ENCODE measurements at places on chromosomes 1 and 21.

DNA sequence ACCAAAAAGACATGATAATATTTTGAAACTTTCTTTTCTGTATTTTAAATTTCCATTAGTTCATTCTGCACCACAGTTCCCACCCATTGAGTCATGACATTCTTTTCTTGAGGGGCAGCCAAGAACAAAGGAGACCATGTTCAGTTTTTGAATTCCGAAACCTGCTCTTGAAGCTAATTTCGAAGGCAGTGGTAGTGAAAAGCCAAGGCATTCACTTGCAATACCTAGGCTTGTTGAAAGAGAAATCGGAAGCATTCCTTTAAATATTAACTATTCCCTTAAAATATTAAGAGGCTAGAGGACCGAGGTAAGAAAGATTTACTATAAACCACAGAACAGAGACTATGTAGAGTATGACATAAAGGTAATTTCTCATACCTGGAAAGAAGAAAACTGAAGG lies 256.3 kb downstream of the ADGRL2 start:
- DNase-seq, result no peak

DNA sequence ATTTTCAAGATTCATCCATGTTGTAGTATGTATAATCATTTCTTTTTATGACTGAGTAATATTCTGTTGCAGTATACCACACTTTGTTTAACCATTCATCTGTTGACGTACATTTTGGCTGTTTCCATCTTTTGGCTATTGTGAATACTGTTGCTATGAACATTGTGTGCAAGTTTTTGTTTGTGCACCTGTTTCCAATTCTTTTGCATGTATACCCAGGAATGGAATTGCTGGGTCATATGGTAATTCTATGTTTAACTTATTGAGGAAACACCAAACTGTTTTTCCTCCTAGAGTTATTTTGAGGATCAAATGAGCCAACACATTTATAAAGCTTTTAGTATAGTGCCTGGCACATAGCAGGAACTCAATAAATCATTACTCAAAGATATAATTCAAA lies 49.2 kb upstream of the MAN1A2 start:
- DNase-seq, result no peak

DNA sequence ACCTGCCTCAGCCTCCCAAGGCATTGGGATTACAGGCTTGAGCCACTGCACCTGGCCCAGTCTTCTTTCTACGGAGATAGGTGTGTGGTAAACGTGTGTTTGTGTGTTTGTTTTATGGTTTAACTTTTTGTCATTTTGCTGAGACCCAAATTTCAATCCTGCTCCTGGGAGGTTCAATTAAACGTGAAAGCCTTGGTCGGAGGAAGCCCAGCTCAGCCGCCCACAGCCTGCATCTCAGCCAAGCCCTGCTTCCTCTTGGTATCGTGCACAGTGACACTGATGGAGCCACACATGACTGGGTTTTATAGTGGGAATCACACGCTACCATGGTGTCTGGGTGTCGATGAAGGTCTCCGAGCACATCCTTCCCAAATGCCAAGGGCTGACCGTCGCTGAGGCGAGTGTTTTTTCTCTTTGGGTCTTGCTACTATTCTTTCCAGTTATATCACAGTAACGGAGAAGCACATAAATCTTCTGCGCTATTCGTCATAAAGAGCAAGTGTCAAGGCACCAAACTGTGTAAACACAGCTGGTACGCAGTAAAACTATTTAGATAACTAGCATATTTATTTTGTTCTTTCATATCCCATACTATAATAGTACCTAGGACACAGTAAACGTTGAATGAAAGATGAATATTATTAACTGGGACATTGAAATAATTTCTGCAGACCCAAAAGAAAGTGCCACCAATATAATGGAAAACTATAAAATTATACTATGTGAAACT lies 39.3 kb downstream of the HLCS start:
- DNase-seq, result no peak

DNA sequence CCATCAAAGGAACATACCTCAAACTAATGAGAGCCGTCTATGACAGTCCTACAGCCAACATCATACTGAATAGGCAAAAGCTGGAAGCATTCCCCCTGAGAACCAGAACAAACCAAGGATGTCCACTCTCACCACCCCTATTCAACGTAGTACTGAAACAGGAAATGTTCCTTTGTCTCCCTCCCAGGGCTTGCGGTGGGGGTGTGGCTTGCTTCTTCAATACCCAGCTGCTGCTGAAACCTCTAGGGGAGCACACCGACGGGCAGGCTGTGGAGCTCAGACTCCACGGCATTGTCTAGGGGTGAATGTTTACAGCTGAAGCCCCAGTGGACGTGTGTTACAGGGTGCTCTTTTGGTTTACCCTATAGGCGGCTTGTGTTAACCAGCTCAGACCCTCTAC lies 30.5 kb upstream of the B3GALT2 start:
- DNase-seq, result peak; percentile 59

- DNase-seq, result peak; percentile 83
These were observed 17.2 kb downstream of the SYT2 start for GRCh38 chr1:202692959-202693555.

- DNase-seq, result no peak
These were observed 200.6 kb downstream of the CRB1 start for GRCh38 chr1:197468543-197469175.

- DNase-seq, result no peak
These were observed 501.7 kb downstream of the NEGR1 start for GRCh38 chr1:71780681-71781080.

DNA sequence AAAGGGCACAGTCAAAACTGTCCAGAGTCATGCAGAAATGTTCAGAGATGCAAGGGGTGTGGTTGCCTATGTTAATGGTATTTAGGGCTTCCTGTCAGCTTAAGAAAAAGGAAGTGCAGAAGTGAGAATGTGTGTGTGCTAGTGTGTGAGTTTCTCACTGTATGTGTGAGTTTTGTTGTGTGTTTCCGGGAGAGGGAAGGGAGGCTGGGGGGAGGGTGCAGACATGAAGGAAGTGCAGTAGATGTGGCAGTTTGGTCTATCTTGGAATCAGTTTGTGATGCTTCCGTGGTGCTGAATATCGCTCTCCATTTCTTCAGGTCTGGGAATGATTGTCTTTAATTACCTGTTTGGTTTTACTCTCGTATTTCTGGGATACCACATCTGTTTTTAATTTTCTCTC lies 16.5 kb upstream of the ATP6V1G3 start:
- DNase-seq, result no peak

DNA sequence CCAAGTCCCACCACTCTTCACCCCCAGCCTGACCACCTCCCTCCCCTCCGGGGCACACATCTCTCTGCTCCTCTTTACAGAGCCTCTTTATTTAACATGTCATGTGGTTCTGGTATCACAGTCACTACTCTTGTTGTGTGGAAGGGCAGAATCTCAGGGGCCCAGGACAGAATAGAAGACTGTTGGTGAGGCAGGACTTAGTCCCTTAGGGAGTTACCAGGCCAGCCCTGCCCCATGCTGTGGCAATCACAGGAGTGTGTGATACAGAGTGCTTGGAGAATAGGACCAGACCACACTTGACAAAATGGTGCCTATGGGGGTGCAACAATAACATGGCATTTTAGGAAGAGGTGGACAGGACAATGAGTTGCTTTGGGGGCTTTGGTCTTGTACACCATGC lies 43.0 kb upstream of the CRNN start:
- no peak for DNase-seq

DNA sequence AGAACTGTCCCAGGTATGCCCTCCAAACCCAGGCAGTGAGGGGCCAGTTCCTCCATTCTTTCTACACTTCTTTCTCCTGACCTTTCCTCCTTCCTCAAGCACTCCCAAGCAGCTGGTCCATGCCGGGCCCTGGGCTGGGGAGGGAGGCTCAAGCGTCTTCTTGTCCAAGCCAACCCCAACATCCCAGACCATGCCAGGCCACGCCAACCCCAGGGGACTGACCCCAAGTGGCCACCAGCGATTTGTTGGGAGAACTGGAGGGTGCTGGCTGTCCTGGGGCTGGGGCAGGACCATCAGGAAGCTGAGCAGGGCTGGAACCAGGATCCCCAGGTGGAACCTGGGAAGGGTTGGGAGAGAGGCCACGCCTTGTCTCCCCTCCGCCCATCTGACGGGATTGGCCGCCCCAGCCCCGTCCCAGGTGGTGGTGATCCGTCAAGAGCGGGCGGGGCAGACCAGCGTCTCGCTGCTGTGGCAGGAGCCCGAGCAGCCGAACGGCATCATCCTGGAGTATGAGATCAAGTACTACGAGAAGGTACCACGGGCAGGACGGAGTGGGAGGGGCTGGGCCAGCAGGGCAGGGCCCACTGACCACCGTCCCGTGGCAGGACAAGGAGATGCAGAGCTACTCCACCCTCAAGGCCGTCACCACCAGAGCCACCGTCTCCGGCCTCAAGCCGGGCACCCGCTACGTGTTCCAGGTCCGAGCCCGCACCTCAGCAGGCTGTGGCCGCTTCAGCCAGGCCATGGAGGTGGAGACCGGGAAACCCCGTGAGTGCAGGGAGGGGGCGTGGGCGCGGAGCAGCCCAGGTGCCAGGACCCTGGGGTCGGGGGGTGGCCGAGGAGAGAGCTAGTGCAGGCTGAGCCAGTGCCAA lies 29.9 kb downstream of the EPHA8 start:
- DNase-seq, result no peak

DNA sequence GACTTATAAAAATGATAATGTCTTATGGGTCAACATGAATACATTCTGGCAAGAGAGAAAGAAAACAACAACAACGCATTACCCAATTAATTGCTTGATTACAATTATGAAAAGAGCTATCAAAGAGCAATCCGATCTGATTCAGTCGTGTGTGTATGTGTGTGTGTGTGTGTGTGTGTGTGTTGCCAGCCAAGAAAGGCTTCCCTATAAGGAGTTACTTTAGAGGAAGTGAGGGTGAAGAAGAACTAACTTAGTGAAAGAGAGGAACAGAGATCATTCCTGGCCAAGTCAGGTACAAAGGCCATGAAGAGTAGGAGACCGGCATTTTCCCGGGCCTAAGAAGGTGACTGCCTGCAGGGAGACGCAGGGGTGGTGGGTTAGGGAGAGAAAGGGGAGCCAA lies 9.4 kb downstream of the TMEM35B start:
- DNase-seq, result no peak

- peak; percentile 83 for DNase-seq
These were observed 43.3 kb downstream of the PTPRC start for GRCh38 chr1:198681831-198682759.

- DNase-seq, result no peak
These were observed 1373.7 kb downstream of the BRINP3 start for GRCh38 chr1:189103956-189104355.

DNA sequence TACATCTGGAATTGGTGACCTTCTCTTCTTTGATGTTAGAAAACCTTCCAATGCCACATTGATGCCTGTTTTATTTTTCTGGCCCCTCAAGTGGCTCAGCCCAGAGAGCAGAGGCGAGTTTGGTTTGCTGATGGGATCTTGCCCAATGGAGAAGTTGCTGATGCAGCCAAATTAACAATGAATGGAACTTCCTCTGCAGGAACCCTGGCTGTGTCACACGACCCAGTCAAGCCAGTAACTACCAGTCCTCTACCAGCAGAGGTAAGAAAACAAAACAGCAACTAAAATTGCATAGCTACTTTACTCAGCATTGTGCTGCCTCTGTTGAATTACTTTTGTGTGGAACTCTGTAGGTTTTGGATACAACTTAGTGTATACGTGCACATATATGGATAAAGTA lies 97.6 kb downstream of the CC2D1B start:
- DNase-seq, result peak; percentile 63

GRCh38 chr1:42263019-42263418 lies 72.0 kb downstream of the FOXJ3 start:
- DNase-seq, result no peak

GRCh38 chr1:97820470-97821188 lies 100.2 kb downstream of the DPYD start:
- no peak for DNase-seq

GRCh38 chr1:246447501-246447900 lies 59.6 kb downstream of the SMYD3 start:
- no peak for DNase-seq

DNA sequence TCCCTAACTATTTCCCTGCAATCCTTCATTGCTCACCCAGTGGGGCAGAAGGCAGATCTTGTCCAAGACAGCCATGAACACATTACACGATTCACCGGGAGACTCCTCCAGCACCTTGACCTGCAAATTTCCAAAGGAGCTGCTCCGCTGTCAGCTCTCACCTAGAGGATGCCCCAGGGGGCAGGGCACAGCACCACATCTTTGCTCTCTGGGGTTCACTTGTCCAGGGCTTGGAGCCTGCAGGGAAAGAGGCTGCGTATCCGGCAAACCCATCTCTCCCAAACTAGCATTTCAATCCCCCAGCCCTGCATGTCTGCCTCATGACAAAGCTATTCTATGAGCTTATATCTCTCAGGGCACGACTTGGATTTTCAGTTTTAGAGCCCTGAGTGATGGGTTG lies 35.1 kb upstream of the OLIG2 start:
- DNase-seq, result no peak

- peak; percentile 78 for DNase-seq
These were observed 65.5 kb downstream of the UBE2U start for GRCh38 chr1:64268653-64269557.

DNA sequence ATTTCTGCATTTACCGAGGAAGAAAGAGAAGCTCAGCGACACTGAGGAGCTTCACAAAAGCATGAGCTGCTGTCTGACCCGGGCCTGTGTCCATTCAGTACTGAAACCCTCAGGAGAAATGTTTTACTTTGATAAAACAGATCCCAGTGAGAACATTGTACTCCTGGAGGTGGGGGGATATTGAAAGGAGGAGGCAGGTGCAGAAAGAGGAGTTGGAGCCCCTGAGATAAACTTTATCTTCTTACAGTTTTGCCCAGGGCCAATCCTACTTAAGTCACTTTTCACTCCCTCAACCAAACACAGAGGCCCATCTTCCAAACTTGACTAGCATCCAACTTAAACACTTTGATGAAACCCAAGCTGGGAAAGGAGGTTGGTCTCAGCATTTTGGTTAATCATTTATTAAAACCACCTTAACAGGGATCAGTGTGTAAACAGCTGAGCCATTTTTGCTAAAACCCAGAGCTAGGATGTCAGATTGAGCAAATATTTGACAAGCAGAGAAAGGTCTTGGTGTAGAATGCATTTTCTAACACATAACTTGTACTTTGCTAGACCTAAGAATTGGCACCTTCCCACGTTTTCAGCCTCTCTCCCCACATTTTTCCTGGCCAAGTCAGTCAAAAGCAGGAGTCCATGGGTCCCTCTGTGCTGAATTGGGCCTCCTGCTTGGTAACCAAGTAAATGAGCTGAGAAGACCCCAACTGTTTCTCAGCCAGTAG lies 32.5 kb upstream of the SARS1 start:
- DNase-seq, result no peak

DNA sequence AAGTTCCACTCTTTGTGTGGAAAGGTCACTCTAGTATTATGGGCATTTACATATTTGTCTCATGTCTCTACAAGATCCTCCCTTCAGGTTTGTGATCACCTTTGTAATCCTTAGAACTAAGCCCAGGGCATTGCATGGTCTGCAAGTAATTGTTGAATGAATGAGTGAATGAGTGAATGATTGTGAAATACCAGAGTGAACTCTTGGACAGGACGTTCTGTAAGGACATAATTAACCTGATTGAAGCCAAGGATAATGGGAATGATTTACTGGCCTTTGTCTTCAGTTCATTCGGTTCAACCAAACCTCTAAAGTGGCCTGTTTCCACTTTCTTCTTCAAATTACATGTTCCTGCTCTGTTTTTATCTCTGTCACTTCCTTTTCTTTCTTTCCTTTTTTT lies 83.0 kb upstream of the TSPAN2 start:
- DNase-seq, result no peak

- no peak for DNase-seq
These were observed 142.0 kb downstream of the ZNF648 start for GRCh38 chr1:181919542-181919941.

GRCh38 chr1:225677350-225678124 lies 24.6 kb upstream of the ENAH start:
- DNase-seq, result no peak
